Activated naive CD4-positive, alpha-beta T cell treated with anti-CD3 and anti-CD28 coated beads, Interleukin-2, amount 50 U/mL, for 72 hours (primary cell): ENCODE measurements at places on chromosomes 7 and 10.

DNA sequence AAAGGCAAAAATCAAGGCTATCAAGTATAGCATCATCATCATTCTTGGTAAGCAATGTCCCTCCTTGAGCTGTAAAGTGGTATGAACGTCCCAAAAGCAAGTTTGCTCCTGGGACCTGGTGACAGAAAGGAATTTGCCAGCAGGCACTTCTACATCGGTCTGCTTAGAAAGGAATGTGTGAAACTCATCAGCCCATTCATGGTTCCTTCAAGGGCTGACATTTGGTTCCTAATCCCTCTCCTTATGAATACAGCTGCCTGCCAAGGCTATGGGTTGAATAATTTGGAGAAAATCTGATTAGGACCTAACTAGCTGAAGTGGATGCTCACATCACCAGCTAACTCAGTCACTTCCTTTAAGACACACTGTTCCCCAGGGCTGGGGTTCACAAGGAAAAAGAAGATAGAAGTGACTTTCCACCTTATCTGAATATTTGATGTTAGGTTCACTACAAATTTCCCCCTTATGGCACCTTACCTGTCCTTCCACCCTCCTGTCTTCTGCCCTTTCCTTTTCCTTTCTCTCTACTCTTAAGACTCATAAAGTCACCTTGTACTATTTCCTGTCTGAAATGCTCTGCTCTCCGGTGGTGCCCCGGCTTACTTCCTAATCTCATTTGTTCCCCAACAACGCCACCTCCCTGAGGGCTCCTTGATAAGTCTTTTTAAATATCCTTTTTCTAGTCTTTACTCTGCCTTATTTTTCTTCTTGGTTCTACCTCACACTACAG is 187.1 kb downstream of the NPSR1 start:
- DNase-seq: no peak

GRCh38 chr10:61941202-61941681 is 39.7 kb downstream of the ARID5B start:
- DNase-seq: no peak

- no peak for DNase-seq
Observed at GRCh38 chr10:77513781-77514331, 123.8 kb downstream of the KCNMA1 start.

DNA sequence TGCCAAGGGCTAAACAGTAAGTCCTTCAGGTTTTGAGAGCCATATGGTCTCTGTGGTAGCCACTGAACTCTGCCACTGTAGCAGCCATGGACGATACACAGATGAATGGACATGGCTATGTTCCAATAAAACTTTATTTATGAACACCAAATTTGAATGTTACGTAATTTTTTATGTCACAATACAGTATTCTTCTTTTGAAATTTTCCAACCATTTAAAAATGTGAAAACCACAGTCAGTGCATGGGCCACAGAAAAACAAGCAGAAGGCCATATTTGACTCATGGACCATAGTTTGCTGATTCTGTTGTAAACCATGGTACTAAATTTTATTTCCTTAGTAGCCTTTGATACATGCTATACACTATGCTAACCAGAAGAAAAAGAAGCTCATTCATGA is 361.8 kb downstream of the MAGI2 start:
- DNase-seq: no peak

DNA sequence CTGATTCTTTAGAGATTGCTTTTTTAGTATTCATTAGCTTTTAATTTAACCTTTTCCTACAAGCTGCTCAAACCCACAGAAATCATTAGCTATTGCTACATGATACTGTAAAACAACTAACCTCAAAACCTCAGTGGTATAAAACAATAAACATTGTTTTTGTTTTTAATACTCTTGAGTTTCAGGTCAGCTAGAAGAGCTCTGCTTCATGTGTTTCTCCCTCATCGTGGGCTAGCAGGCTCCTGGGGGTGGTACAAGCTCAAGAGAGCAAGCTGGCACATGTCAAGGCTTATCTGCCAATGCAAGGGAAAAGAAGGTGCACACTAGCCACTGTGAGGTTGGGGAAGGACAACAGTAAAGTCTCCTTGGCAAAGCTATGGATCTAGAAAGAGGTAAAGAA is 232.9 kb upstream of the PHF14 start:
- no peak for DNase-seq

DNA sequence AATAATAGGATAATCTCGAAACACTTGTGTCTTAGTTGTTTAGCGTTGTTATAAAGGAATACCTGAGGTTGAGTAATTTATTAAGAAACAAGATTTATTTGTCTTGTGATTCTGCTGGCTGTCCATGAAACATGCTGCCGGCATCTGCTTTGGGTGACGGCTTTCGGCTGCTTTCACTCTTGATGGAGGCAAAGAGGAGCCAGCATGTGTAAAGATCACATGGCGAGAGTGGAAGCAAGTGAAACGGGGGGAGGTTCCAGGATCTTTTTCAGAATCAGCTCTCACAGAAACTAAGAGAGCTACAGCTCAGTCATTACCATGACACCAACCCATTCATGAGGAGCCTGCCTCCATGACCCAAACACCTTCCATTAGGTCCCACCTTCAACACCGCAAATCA is 402.8 kb downstream of the CDC14C start:
- no peak for DNase-seq

DNA sequence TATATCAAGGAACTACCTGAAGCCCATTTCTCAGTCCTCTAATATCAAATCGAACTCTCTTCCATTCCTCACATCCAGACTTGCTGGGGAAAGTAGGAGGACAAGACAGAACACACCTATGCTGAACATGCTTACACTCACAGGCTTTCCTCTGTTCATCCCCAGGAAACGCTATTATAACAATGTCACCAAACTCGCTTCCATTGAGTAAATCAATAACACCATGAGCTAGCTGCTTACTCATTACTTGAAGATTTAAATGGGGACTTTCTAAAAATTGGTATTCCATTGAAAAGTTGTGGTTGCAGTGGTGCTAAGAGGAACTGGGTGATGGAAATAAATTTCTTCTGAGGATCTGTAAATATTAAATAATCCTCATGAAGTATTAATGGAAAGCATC is 88.8 kb downstream of the SLC25A13 start:
- no peak for DNase-seq

GRCh38 chr7:87627634-87627994 is 584 bp upstream of the RUNDC3B start:
- DNase-seq: no peak

GRCh38 chr7:85186083-85186520 is 754 bp downstream of the SEMA3D start:
- no peak for DNase-seq

GRCh38 chr7:71184609-71185008 is 52.7 kb downstream of the GALNT17 start:
- DNase-seq: no peak

- DNase-seq: no peak
Observed at GRCh38 chr7:122886357-122887081, at the start of gene CADPS2. CADPS2 (minus strand) TSS chr7:122886460; CDS start chr7:122886337, 123 bp downstream.

DNA sequence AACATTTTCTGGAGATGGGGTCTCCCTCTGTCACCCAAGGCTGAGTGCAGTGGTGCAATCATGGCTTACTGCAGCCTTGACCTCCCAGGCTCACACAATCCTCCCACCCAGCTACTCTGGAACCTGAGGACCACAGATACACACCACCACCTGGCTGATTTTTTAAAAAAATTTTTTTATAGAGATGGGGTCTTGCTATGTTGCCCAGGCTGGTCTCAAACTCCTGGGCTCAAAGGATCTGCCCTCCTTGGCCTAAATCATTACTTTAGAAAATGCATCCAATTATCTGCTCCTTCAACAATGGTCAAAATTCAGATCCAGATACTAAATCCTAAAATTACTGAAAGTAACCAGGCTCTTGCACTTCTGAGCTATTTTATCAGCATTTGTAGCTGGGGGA is 55.2 kb downstream of the CTBP2 start:
- no peak for DNase-seq

GRCh38 chr10:24650669-24651391 is 72.9 kb downstream of the ARHGAP21 start:
- DNase-seq: no peak

DNA sequence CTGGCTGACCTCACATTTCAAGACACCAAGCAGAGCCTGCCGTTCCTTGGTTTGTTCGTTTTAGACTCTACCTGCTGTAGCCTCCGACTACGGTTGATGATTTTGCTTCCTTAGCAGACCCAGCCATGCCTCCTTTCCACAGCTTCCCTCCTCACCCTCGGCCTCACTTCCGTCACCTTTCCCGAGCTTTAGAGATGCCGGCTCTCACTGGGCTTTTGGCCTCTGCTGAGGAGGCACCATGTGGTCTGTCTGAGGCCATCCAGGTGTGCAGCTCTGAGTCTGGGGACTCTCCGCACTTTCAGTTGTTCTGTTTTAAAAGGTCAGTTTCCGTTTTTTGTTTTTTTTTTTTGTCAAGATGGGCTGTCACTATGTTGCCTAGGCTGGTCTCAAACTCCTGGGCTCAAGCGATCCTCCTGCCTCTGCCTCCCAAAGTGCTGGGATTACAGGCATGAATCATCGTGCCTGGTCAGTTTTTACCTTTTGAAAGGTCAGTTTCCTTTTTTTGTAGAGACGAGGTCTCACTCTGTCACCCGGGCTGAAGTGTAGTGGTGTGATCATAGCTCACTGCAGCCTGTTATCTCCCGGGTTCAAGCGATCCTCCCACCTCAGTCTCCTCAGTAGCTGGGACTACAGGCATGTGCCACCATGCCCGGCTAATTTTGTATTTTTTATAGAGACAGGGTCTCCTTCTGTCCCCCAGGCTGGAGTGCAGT is 11.7 kb downstream of the ORAI2 start:
- DNase-seq: no peak

DNA sequence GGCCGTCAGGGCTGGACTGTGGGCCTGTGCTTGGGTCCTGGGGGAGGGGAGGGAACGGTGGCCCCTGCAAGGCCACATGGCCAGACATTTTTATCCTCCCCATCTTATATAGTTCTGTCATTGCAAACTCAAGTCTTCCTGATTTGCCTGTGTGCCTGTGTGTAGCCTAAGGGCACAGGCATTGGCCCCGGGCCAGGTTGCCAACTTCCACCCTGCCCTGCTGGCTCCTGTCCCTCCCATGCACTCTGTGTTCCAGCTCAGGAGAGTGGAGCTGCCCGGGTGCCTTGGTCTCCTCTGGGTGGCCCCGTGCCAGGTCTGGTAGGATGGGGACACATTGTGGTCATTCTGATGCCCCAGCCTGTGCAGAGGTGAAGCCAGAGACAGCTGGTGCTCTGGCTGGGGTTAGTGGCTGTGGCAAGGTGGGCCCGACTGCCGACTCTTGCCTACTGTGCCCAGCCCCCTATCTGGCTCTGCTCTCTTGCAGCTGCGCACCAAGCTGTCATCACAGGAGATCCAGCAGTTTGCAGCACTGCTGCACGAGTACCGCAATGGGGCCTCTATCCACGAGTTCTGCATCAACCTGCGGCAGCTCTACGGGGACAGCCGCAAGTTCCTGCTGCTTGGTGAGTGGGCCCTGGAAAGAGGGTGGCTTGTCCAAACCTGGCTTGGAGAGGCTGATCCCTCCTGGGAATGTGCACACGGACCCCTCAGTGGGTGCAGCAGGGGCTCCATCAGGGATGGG is 14.8 kb downstream of the NACAD start:
- DNase-seq: no peak

DNA sequence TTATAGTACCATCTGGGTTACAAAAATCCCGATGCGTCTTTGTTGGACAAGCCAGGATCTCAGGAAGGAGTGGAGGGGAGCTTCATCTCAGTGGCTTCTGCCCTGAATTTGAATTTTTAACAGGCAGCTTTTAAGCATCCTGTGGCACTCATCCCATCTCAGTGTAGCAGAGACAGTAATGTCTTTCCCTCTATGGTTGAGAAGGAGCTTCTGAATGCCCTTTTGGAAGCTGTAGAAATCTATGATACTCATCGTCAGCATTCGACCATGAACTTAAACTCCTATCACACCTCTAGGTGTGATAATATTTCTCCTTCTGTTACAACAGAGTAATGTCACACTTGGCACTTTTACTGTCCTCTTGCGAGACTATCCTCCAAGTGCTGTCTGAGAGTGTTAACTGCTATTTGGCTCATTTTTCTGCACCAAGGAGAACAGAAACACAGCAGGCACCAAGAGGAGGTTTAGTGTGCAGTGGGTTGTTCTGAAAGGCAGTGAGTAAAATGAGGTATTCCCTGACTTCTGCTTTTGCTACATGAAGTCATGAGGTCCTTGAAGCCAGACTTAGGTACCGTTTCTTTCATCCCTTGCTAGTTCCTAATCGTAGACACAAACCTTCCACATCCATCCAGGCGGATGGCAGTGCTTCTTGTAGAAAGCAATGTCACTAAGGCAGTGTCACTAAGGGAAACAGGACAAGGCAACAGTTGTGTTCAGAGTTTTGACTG is 177.4 kb downstream of the CELF2 start:
- DNase-seq: no peak

DNA sequence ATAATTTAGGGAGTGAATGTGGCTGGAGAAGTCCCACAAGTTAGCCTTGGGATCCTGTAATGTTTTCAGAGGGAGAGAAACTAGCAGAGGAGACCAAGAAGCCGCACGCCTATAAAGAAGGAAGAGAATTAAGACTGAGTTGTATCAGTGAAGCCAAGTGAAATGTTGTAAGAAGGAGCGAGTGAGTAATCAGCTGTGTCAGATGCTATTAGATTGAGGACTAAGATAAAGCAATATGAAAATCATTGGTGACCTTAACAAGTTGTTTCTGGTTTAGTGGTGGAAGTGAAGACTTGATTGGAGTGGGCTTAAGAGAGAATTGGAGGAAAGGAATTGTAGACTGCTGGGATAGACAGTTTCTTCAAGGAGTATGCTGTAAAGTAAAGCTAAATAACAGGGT is 8.8 kb downstream of the CCSER2 start:
- DNase-seq: no peak

- no peak for DNase-seq
Observed at GRCh38 chr10:78335691-78336401, 302.2 kb downstream of the RPS24 start.

DNA sequence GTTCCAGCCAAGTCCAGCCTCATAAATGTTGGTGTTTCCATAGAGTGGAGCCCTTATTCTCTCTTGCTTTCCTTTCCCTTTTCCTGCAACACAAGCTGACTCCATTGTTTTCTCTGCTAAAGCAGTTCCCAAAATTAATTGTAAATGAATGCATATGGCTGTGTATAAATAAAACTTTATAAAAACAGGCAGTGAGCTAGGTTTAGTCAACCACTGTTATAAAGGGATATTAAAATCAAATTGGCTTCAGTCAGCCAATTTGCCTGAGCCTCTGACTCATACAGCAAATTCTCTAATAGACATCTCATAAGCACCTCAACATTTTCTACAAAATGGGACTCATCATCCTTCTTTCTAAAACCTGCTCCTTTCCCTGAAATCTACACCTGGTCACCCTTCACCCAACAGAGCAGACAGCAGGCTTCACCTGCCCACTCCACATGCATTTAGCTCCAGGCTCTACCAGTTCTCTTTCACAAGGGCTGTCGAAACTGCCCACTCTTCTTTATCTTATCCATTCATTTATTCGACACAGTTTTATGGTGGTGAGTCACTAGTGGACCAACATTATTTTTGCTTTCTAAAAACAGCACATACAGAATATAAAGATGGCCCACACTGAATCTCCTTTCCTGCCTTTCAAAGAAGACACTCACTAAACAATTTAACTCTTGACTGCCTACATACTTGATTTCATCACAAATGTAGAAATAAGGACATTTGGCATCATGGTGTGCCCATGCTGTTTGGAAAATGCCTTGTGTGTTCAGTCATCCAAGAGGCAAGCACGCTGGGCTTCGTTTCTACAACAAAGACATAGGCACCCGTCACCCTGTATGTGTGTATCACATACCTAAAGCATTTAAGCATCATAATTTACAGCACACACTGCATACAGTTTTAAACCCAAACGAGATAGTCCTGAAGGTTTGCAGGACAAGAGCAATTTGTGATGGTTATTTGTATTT is 74.6 kb upstream of the C7orf33 start:
- no peak for DNase-seq

GRCh38 chr7:73769481-73770001 is 529 bp downstream of the CLDN3 start:
- no peak for DNase-seq
